Progenitor cell of endocrine pancreas (in vitro differentiated cells): ENCODE measurements at places on chromosomes 5 and 9. TPM values are rescaled to one million over a fixed set of nuclear protein-coding genes. Genes with fewer than 3 reads are reported as not detected.

GRCh38 chr5:78755822-78756429 is 107.4 kb upstream of the LHFPL2 start:
- DNase-seq: no peak

DNA sequence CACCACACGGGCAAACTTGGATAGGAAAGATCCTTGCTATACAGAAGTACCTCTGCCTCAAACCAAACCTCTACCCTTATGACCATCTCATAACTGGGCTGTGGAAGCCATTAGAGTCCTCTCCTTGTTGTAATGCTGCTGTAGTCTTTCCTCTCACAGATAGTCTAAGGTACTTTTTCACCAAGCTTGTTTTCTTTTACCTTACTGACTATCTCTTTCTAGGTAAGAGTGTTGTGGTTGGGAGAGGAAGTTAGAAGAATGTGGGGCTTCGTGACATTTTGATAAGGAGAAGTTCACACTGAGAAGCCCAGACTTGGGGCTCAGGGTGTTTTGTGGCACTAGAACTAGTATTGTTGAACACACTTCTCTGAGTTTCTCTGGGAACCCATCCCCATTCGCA is 8.9 kb downstream of the CFAP95 start:
- DNase-seq: no peak

DNA sequence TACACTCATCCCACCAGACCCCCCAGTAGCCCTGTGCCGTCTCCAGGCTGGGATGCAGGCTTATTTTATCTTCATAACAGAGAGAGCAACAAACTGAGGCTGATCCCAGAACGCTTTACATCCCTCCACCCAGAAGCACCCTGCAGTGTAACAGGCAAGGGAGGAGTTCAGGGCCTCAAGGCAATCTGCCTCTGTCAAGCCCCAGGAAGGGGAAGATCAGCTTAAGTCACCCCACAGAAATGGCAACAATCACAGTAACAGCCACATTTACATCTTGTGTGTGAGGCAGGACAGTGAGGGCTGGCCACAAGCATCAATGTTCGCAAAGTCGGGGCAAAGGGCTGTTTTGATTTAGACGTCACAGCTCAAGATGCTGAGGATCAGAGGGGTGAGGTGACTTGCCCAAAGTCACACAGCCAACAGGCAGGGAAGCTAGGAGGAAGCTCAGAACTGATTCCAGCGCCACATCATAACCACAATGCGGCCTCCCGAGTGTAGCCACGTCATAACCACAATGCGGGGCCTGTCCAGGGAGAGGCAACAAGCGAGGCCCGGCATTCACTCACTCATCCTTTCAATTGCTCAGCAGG is 14.4 kb downstream of the STK10 start:
- DNase-seq: no peak

DNA sequence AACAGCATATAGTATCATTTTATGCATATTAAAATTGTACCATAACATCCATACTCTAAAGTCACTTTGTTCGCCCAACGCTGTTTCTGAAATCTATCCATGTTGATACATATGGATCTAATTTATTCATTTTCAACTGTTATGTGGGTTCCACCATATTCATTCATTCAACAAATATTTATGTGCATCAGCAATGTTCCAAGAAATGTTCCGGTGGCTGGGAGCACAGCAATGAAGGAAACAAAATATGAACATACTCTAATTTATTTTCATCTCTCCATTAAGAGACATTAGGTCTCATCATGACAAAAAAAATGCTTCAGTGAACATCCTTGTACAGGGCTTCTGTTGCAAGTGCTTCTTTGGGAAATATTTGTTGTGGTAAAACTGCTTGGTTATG is 75.4 kb downstream of the MARCHF3 start:
- no peak for DNase-seq

DNA sequence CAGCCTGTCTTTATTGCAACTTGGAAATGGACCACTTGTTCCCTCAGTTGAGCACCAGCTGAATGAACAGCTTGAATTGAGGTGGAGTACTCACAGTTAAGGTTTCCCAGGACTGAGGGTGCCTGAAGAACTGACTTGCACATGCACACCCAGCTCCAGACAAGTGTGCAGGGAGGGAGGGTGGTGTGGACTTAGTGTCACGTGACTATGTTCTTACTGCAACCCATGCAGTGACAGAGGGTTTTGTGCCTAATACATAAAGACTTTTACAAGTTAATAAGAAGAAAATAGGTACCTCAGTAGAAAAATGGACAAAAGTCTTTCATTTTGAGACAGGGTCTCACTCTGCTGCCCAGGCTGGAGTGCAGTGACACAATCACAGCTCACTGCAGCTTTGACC is 18.0 kb downstream of the BARX1 start:
- no peak for DNase-seq

GRCh38 chr5:139091439-139092156 is 106.6 kb downstream of the SIL1 start:
- DNase-seq: no peak

- DNase-seq: no peak
Observed at GRCh38 chr5:132422720-132423437, 53.4 kb downstream of the SLC22A5 start.

- no peak for DNase-seq
Observed at GRCh38 chr5:115657125-115657880, 31.5 kb upstream of the TMED7 start.

GRCh38 chr9:76444322-76444929 is 14.6 kb upstream of the GCNT1 start:
- no peak for DNase-seq

DNA sequence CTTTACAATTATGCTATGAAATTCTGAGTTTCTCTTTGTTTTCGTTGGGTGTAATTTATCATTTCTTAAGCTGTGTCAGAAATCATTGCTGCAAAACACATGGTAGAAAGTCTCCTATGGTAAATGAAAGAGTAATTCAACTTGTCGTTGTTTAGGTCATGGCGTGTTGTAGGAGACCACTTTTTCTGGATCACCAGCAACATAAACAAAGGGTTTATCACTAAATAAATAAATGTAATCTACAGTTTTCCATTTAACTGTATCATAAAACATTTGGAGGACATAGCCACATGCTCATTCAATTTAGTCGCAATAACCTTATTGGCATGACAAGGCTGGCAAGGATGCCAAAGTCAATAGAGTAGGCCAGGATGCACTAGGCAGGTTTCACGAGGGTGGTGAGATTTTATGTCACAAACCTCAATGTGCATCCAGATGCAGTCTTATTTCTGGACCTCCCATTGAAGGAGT is 154.4 kb upstream of the ERCC6L2 start:
- DNase-seq: no peak

The LMX1B gene
- 9.1 and 11.0 TPM in 2 replicates for total RNA-seq

The ASPN gene
- total RNA-seq: not detected in 2 replicates
